ENCODE measurements at places on chromosomes 4 and X.

GRCh38 chrX:18640686-18641085 is 31.2 kb downstream of the RS1 start:
- DNase-seq, result no peak

- DNase-seq, result peak; percentile 92
These were observed 5.6 kb upstream of the KANTR start for GRCh38 chrX:53088136-53088974.

GRCh38 chr4:7890635-7891393 is 48.8 kb downstream of the AFAP1 start:
- DNase-seq, result no peak

GRCh38 chrX:87425618-87426017 is 92.0 kb upstream of the KLHL4 start:
- no peak for DNase-seq

GRCh38 chr4:13483136-13483767 is 888 bp downstream of the RAB28 start:
- DNase-seq, result peak; percentile 33

DNA sequence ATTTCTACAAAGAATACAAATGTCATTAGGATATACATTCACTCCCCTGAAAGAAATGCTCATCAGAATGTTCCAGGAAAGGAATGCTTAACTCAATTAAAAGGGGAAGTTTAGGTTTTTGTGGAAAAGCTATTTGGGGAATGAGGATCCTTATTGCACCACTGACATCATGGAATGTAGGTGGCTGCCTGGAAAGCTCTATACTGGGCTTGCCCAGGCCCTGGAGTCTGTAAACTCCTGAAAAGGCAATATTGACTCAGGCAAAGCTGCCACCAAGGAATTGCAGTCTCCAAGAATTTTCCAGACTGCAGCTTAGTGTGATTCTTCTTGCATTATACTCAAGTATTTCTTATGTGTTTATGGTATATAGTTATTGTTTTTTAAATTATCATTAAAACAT is 15.7 kb downstream of the DAPP1 start:
- no peak for DNase-seq

DNA sequence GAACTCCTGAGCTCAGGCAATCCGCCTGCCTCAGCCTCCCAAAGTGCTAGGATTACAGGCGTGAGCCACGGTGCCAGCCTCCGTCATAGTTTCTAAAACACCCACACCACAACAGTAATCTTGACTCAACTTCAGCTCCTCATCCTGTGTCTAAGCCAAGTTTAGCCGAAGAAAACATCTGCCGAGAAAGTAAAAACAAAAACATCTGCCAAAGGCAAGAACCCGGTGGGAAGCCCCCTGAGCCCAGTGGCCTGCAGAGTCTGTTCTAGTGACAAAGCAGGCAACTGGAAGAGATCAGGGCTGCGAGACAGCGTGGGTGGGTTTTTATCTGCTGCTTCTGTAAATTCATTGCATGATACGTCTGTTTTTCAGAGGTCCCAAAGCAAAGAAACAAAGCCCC is 26.6 kb upstream of the CD99 start:
- DNase-seq, result no peak

DNA sequence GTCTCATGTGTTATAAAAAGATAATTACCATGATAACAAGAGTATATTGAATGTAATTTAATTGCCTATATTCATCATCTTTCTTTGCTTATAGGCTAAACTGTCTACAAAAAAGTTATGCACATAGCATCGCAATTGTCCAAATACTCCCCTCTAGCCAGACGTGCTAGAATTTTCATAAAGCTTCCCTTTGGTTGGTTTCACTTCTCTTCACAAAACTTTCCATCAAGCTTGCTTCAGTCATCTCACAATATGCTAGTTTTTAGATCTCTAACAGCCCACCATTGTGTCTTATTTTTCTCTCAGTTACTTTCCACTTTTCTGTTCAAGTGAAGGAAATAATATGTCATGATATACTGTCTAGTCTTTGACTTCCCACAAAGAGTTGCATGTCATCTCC is 448.3 kb upstream of the SPANXN1 start:
- no peak for DNase-seq

DNA sequence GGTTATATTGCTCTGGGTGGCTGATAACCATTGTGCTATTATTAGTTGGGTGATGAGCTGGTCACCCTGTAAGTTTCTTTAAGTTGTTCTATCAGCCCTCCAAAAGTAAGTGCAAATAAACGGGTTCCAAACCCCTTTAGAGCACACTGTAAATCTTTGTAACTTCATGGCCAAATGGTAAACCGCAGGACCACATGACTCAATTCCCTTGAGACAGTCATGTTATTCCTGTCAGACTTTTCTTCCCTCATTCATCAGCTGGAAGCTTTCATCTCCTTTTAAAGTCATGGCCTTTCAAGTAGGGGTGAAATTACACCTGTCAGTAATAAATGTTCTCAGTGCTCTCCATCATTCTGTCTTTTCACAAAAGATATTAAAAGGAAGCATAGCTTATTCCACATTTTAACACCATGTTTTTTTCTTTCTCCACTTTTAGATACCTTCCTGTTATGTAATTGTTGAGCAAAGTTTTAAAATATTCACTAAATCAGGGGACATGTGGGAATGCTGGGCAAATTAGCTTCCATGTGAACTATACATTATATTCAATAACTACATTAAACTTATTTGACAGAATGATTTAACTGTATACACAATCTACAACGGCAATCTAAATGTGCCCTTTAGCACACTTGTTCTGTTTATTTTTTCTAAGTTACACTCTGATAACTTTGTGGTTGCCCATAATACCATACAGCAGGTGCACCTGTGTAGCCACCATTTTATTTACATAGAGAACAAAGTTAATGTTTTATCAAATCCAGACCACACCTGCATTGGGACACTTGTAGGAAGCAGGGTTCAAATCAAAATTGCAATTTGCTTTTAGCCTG is 275.5 kb downstream of the CFAP299 start:
- DNase-seq, result no peak

DNA sequence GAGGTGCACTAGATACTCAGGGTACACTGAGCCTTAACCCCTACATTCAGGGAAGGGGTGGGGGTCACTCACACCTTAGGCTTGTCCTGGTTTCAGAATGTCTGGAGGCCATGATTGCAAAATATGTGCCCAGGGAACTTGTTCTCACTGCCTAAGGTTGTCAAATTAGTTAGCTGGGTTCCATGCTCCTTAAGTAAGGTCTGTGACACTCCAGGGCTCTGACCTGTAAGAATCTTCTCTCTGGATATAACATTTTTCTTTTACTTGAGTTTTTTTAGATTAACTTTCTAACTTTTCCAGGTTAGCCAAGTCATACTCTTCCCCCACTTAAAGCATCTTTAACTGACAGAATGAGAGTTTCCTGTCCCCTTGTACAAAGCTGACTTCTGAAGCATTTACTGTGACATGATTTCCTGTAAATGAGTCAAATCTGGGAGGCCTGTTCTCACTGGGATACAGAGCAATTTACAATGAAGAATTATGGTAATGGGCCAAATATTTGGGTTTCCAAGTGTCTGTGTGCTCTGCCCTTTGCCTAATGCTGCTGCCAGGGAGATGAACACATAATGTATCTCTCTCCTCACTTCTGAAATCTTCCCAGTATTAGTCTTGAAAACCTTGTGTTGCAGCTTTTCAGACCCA is 101.7 kb downstream of the GATB start:
- peak; percentile 3 for DNase-seq

- DNase-seq, result peak; percentile 89
These were observed 10.0 kb upstream of the ASMTL start for GRCh38 chrX:1462596-1463251.

GRCh38 chr4:184328022-184328736 is 110.5 kb upstream of the ENPP6 start:
- DNase-seq, result no peak

DNA sequence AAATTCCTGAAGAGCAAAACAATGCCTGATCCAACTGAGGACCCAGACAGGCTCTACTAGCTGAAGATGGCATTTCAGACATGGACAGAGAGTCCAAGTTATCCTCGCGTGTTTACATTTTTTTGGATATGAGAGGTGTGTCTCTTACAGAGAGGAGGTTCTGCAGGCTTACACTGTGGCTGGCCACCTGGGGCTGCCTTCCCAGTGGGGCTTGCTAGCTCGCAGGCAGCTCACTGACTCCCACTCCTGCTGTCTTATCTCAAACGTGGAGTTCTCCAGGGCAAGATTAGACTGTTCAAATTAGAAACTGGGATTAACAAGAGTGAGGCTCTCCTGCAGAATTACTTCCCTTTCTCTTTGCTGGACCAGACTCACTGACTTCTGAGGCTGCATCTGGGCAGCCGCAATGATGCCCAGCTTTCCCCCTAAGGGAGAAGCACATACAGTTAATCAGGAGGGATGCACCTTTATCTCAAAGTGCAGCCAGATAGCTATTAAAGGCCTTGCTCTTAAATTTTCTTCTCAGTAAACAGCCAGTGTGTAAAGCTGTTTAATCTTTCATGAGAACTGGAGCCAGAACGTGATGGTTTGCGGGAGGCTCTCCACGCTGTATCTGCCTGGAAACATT is 123.0 kb downstream of the ENPP6 start:
- DNase-seq, result no peak

DNA sequence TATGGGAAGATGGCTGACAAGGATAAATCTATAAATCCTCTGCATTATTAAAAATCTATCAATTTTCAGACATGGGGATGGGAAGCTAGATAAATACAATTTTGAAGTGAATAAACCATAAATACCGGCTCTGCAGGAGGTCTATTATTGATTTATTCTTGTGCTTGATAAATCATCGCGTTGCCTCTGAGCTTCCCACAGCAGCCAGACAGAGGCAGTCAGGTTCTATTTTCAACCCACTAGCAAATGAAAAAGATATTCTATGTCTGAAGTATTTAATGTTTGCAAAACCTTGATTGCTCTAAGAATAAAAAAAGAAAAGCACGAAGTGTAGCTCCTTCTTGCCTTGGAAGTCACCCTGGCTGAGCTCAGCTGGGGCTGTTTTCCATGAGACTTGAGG is 216.2 kb downstream of the DHRSX start:
- DNase-seq, result no peak

- DNase-seq, result no peak
These were observed 2.7 kb downstream of the SPON2 start for GRCh38 chr4:1169691-1170096.

DNA sequence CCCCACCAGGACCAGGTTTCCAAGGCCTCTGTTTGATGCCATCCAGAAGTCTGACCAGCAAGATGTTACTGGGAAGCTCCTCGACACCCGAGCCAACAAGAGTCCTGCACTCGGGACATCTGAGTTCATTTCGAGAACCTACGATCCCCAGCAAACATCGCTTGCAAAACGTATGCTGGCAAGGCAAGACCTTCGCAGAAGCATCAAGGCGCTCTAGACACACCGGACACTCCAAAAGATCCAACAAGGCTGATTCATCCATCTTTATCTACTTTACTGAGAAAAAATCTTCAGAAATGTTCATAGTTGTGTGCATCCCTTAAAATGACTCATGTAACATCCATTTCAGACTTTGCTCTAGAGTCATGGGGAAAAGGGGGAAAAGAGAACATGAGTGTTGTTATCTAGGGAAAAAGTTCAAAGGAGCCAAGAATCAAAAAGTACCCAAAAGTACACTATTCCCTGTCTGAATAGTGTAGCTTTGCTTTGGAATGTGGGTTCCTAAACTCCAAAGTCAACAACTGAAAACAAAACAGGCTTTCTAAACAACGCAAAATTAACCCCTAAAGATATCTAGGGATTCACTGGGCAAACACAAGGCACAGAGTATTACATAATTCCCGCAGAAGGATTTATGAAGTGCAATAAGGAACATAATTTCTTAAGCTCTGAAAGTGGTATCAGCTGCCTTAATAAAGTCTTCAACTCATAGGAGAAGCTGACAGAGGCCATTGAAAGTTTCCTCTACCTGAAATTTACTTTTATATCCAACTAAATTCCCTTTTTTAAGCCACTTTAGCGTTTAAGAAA is 1.6 kb downstream of the SH3RF1 start:
- no peak for DNase-seq

- DNase-seq, result no peak
These were observed 30.0 kb downstream of the TLR2 start for GRCh38 chr4:153713866-153714646.

GRCh38 chr4:59536428-59536827 is 1663.7 kb upstream of the ADGRL3 start:
- no peak for DNase-seq

GRCh38 chr4:52266537-52267137 is 215.5 kb downstream of the SPATA18 start:
- no peak for DNase-seq

GRCh38 chr4:74166818-74167217 is 8.9 kb downstream of the MTHFD2L start:
- no peak for DNase-seq

GRCh38 chr4:13461191-13461905 is 22.8 kb downstream of the RAB28 start:
- no peak for DNase-seq

GRCh38 chr4:41989994-41990364 is 351 bp upstream of the SLC30A9 start:
- DNase-seq, result no peak

DNA sequence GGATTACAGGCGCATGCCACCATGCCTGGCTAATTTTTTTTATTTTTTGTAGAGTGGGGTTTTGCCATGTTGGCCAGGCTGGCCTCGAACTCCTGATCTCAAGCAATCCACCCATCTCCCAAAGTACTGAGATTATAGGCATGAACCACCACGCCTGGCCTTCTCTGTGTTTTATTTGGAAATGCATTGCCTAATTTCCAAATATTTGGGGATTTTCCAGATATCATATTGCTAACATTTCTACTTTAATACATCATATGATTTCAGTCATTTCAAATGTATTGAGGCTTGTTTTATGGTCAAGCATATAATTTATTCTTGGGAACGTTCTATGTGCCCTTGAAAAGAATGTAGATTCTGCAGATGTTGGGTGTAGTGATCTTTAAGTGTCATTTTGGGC is 38.8 kb downstream of the FGF2 start:
- no peak for DNase-seq

- no peak for DNase-seq
These were observed 8.5 kb downstream of the OTUD4 start for GRCh38 chr4:145171911-145172310.

- DNase-seq, result no peak
These were observed 72.6 kb upstream of the NKX1-1 start for GRCh38 chr4:1478766-1479355.

DNA sequence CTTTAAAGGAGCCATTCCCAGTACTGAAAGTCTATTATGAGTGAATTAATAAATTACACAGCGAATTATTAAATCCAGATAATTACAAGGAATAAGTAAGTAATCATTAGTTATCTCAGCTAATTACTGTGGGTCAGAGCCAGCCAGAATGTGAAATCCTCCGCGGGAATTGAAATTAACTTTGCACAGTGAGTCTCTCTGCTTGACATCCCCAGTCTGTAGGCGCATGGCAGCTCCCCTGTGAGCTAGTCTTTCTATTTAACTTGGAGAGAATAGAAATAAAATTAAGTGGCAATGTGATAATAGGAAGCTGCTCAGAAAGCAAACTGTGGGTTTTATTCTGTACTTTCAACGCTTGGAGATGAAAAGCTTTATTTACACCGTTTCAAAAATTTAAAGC is 7.2 kb downstream of the POU4F2 start:
- DNase-seq, result no peak

DNA sequence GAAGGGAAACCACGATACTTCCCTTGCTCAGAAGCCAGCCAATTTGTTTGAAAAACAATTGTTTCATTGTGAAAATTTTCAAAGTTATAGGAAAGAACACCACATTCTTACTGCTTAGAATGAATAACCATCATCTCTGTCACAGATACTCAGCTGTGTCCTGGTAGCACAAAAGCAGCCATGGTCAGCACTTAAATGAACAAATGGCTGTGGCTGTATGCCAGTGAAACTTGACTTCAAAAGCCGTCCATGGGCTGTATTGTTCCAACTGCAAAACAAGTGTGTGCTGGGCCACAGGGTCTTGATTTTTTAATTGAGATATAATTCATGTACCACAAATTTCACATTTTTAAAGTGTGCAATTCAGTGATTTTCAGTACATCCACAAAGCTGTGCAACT is 19.6 kb downstream of the NSDHL start:
- no peak for DNase-seq
